ENCODE measurements at places on chromosomes 1 and 21. TPM values are rescaled to one million over a fixed set of nuclear protein-coding genes. Genes with fewer than 3 reads are reported as not detected.

DNA sequence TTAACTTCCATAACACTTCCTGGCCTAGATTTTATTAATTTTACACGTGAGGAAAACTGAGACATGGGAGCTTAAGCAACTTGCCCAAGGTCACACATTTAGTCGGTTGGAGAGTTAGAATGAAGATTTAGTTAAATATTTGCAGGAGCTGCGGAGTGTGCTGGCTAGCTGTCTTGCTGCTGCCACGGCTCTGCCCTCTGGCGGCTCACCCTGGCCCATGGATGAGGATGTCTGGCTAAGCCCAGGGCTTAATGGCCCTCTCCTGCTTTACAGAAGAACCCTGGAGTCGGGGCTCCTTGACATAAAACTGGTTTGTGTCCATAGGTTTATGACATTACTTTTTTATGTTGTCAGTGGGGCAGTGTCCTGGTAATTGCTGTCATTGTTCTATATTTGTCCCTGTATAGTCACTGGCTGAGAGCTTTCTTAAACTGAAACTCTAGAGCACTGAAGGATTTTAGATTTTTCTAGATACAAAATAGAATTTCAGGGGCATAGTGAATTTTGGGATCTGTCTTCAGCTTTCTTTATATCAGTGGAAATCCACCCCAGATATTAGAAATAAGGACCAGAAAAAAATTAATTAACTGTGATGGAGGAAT lies 88.9 kb upstream of the WLS start:
- DNase-seq: peak; percentile 55

DNA sequence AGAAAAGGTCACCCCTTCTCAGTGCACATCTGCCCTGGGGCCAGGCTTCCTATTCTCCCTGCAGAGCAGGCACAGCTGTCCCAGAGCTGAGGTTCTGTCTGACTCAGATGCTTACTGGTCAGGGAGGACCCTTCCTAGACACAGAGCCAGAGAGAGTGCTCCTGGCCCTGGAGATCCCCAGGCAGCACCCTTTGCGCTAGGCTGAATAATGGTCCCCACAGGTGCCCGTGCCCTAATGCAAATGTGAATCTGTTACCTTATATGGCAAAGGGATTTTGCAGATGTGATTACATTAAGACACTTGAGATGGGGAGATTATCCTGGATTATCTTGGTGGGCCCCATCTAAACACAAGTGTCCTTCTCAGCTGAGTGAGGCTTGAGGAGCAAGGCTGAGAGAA lies 2.6 kb upstream of the TNNI1 start:
- DNase-seq: no peak

DNA sequence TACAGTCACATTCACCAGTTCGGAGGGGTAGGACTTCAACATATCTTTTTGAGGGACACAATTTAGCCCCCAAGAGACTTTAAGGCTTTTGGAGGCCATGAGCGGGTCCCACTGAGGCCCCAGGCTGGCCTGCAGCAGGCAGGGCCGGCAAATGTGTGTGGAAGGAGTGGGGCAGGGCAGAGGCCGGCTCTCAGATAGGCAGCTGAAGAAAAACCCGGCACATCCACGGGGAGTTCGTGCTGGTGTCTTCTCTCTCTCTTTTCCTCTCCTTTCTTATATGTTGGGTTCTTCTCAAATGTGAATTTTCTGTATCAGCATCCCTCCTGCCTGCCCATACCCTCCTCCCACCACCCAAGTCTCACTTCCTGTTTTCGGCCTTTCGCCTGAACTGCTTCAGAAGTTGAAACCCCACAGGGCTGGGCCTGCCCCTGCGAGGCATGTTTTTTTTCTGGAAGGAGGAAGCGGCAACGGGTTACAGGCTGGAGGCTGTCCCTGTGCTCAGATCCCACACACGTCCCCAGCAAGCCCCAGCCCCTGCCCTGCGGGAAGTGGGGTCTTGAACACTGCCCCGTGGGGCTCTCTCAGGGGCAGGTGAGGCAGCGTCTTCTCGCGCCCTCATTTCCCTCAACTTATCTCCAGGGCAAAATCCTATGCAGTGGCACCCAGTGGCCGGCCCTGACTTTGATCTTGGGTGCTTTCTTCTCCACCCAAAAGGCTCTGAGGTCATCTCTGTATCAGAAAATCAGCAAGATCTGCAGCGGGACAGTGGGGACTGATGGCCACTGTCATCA lies 9.7 kb upstream of the UMODL1 start:
- DNase-seq: no peak

GRCh38 chr1:206828061-206828460 lies 37.4 kb upstream of the IL20 start:
- DNase-seq: no peak

TMEM52 gene
- total RNA-seq: 2.7 TPM

All from liver (tissue), 10 donors.